ENCODE measurements at places on chromosomes 4 and X.
A peak's percentile ranks its signal among the peaks of the same experiment; 100 is the strongest.

GRCh38 chr4:7960790-7961655 lies 21.4 kb upstream of the AFAP1 start:
- no peak for DNase-seq

DNA sequence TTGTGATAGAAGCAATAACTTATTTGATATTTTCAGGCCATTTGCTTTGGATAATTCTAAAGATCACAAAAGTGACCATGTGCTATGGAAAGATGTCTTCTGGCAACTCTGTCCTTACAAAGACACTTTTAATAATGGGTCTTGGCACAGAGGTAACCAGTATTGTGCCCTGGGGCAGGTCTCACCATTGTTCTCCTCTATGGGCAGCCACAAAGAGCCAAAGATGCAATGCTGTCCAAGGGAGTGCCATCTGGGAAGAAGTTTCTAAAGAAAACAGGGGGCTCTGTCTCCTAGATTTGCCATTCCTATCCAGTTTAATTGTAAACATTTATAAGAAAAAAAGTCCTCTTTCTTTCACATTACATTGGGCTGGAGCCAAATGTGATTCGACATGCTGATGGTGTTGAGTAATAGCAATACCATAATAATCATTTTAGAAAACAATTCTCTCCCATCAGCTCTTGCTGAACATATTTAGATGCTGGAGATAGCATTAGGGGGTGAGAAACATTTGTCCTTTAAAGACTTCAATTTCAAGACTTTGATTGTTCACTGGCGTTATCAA lies 179.9 kb downstream of the KIT start:
- DNase-seq = no peak

GRCh38 chrX:13651150-13651549 lies 1.8 kb upstream of the TCEANC start:
- DNase-seq = no peak

DNA sequence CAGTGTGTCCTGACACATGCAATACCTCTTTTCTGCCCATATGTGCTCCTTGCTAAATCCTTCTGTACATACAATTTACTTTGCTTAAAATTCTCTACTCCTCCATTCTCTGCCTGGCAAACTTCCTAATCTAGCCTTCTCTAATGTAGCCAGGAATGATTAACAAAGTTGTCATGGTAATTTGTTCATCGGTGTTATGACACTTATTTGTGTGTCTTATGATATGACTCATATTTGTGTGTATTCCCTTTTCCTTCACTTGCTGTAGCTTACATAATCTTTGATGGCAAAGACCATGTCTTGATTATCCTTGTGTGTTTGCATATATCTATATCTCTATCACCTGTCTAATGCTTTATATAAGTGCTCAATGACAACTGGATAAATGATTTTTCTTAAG lies 133.3 kb downstream of the COL25A1 start:
- no peak for DNase-seq

DNA sequence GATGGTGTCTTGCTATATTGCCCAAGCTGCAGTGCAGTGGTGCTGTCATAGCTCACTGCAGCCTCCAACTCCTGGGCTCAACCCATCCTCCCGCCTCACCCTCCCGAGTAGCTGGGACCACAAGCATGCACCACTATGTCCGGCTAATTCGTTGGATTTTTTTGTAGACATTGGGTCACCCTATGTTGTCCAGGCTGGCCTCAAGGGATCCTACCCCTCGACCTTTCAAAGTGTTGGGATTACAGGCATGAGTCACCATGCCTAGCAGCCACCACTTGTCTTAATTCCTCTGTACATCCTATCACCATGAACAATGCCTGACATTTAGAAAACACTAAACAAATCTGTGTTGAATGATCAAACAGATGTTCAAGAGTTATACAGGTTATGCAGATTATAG lies 76.7 kb downstream of the NLGN4X start:
- DNase-seq = no peak

DNA sequence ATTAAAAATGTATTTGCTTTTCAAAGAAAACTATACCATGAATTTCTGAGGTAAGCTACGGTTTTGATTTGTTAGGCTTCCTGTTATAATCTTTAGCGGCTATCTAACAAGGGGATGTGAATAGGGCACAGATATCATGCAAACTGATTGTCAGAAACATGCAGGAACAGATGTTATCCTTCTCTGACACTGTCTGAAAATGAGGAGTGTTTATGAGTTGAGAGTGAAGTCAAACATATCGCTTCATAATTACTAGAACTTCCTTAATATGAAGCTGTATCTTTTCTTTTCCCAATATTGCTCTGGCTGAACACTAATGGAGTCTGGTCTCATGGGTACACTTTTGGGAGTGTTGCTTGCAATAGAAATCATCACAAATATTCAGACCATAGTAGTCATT lies 16.3 kb upstream of the SULT1B1 start:
- no peak for DNase-seq

GRCh38 chrX:132219343-132219768 lies at the start of gene RAP2C:
Gene RAP2C, minus strand, starts transcription at chrX:132219447. Its CDS starts 2,179 bp downstream, at chrX:132217268.
- peak; percentile 54 for DNase-seq

DNA sequence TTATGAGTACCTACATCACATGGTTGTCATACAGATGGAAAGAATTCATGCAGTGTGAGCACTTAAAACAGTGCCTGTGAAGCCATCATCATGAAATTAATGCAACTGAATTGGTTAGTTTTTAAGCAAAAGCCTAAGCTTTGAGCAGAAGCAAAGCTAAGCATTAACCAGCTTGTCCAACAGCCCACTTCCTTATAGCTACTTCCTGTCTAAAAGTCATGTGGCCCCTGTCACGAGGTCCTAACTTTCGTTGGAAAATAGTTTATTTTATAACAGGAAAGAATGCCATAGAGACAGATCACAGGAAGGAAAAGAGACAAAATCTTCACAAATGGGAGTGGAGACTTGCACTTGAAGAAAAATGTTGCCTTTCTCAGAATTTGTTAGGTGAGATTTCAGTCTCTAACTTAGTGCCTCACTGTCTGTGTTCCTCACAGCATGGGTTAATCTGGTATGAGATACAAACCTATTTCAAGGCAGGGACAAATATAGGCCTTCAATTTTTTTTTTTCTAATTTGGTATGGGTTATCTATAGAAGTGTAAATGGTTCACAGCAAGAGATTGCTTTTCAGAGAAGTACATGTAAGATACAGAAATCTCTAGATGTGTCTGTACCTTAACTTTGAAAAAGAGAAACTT lies 27.7 kb upstream of the VCX start:
- DNase-seq = no peak

DNA sequence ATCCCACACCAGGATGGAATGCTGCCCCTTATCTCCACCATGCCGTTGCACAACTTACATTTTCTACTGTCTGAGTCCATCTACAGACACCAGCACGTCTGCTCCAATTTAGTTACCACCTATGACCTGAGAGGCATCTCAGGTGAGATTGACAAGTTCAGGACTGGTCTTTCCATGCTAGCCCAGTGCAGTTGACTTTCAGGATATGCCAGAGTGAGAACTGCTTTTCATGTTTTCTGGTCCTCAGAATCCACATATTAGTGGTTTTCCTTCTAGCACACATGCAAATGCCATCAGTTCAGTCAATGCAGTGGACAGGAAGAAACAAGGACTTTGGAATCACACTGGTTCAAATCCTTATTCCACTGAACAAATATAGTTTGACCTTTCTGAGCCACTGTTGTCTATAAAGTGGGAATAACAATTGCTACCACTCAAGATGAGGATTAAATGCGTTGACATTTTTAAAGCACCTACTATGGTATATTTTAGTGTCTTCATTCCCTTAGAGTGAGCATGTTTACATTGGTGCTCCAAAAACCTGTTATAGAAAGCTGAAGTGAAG lies 38.1 kb upstream of the ANXA3 start:
- no peak for DNase-seq

DNA sequence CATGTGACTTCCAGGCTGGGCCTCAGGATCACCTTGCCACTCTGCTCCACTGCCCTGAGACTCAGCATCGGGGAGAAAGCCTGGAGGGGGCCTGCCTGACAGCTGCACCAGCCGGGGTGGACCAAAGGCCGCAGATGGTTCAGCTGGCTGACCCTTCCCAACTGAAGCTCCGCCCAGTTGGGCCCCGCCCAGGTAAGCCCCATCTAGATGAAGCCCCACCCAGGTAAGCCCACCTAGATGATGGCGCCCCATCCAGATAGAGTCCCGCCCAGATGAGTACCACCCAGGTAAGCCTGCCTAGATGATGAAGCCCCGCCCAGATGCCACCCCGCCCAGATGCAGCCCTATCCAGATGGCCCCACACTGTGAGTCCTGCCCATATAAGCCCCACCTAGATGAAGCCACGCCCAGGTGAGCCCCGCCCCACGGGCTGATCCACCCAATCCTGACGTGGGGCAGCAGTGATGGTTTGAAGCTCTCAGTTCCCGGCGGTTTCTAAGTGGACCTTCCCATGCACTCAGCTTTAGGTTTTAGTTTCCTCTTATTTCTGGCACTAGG lies 10.0 kb downstream of the ZFYVE28 start:
- no peak for DNase-seq

DNA sequence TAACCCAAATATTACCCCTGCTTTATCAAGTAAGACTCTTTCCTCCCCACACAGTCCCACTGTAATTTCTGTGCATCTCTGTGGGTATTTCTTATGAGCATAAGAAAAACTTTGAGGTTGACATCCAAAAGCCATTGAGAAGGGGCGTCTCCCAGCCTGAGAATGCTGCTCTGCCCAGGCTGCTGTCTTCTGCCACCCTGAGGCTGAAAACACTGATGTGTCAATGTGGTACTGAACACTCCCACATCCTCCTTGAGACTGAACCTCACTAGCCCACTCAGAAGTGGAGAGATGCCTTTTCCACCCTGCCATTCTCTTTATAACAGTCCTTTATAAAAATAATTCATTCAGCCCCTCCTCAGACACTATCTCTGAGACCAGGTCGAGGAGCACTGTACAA lies 120.8 kb downstream of the SMIM20 start:
- DNase-seq = no peak

DNA sequence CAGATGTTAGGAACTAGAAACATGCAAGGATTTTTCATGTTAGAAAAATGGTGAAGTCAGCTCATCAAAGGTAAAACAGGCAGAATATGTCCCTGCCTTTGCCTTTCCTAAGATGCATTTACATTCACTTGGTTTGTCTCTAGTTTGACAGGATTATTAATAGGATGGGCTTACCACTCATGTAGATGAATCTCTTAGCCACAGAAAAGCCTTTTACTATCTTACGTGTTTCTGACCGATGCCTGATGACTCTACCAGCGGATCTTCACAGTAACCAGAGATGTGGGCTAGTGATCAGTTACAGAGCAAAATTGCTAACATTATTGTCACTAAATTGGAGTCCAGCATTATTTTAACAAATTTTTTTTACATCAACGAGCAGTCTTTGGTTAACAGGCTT lies 187.6 kb downstream of the MAML3 start:
- DNase-seq = no peak

- DNase-seq = no peak
Observed at GRCh38 chr4:13117185-13117584, 367.0 kb downstream of the RAB28 start.

GRCh38 chr4:77190053-77190452 lies 33.0 kb downstream of the CCNG2 start:
- no peak for DNase-seq

DNA sequence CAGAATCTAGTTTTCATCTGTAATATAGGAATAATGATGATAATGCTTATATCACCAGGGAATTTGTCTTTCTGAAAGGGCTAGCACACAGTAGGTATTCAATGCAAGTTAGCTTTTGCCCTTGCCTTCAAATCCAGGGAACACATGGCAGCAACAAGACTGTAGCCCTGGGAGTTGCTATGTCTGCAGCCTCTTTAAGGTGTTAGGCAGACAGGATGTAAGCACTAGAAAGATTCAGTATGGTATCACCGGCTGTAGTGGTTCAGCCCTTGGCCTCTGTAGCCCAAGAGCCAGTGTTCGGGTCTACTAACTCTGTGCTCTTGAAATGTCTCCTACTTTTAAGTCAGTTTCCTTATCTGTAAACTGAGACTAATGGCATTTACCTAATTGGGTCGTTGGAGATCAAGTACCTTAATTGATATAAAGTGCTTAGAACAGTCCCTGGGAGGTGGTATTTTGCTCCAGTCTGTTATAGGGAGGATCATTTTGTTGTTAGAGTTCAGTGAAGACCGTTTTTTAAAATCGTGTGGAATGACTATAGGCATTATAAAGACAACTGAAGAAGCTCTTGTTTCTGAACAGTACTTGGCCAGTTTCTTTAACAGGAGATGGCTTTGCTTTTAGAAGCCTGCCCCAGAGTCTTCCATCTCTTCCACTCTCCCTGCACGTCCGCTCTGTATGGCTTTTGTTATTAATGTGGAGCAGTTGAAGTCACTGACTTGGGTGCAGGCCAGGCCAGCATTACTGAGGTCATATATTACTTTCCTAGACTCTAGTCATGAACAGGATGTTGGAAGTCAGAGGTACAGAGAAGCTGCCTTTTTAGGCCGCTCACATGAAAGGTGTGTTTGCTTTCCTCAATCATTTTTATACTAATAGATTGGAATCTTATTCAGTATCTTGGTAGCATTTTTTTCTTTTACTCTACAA lies 44.8 kb downstream of the GAB1 start:
- DNase-seq = no peak

GRCh38 chrX:5306654-5307121 lies 922.0 kb downstream of the NLGN4X start:
- DNase-seq = no peak

DNA sequence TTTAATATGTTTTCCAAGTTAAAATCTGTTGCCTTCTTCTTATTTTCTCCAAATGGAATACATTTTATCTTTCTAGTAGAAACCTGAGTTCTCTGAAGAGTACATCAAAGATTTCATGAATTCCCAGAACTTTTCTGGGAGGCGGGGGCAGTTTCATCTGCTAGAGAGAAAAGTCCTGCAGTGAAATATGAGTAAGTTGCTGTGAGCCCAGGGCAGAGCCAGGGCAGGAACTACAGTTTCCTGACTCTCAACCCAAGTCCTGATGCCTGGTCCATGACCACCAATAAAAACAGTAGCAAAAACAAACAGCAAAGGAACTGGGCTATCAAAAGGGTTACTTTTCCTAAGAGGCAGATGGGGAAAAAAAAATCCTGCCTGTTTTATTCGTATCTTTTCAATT lies 239.4 kb upstream of the CTSO start:
- no peak for DNase-seq

DNA sequence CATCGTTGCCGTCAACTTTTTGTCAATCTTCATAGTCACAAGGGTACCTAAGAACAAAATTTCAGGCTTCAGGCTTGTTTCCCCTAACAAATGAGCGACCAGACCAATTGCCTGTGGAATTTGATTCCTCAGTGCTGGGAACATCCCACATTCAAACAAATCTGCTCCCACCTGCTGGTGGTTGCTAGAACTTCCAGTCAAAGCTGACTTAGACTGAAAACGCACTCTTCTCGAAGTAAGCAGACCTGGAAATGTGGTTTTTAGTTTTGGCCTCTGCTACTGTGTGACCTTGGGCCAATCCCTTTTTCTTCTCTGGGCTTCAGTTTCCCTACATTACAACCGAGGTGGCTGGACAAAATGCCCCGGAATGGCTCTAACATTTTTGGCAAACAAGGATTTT lies 1.8 kb upstream of the GABRQ start:
- DNase-seq = peak; percentile 7

GRCh38 chrX:154541896-154542722 lies 4.5 kb downstream of the G6PD start:
- no peak for DNase-seq

- DNase-seq = no peak
Observed at GRCh38 chr4:97500423-97500822, 642.9 kb downstream of the STPG2 start.
